ENCODE measurements at places on chromosomes 5 and 9. TPM values are rescaled to one million over a fixed set of nuclear protein-coding genes. Genes with fewer than 3 reads are reported as not detected.

Gene SHOC1
- total RNA-seq = not detected

GRCh38 chr5:152547202-152547601, 142.1 kb upstream of the NMUR2 start:
- no peak for DNase-seq

Gene FBP2
- total RNA-seq = not detected

- peak; percentile 60 for DNase-seq
Observed at GRCh38 chr5:80960531-80961375, 590 bp downstream of the RASGRF2 start.

GRCh38 chr5:76457674-76458485, 54.8 kb downstream of the IQGAP2 start:
- no peak for DNase-seq

- DNase-seq = no peak
Observed at GRCh38 chr5:167614294-167615021, 677.0 kb upstream of the WWC1 start.

DNA sequence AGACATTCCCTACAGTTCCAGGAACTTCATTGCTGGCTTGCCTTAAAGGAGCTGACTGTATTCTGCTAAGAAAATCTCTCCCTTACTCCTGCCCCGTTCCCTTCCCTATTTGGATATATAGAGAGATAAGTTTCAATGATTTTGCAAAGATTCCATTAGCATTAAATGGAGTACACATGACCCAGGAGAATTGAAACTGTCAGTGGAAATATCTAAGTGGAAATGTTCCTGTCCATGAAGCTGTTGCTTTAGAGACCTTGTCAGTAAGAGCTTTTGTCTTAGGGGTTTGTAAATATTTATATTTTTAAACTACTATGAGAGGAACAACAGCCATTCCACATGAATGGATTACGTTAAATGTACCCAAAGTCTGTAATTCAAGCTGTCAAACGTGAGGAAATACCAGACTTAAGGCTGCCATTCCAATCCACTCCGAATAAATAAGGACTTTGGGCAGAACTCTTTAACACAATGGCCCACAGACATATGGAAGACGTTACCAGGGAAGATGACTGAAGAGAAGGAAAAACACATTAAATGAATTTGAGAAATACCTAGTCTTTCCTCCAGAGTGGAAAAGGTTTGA, 387.1 kb upstream of the PAPPA start:
- DNase-seq = no peak

DNA sequence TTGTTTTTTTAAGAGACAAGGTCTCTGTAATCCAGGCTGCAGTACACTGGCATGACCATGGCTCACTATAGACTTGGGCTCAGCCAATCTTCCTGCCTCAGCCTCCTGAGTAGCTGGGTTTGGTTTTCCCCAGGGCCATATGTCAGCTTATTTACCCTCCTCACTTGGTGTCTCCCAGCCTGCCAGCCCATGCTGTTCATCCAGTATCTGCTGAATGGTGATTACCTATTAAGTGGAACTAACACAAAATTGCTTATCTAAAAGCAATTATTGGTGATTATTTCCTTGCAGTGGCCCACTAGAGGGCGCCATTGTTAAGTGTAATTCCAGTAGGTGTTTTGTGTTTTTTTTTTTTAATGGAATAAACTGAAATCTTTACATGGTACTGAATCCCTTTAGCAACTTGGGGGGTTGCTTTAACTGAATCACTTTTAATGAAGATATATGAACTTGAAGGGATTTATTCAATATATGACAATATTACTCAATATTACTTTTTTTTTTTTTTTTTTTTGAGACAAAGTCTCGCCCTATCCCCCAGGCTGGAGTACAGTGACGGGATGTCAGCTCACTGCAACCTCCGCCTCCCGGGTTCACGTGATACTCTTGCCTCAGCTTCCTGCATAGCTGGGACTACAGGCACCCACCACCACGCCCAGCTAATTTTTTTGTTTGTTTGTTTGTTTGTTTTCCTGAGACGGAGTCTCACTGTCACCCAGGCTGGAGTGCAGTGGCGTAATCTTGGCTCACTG, 13.8 kb downstream of the EXOSC2 start:
- peak; percentile 69 for DNase-seq

GRCh38 chr5:141846031-141846430, 32.2 kb downstream of the PCDH1 start:
- DNase-seq = no peak

- DNase-seq = peak; percentile 36
Observed at GRCh38 chr9:123562844-123563346, 206.9 kb downstream of the CRB2 start.

GRCh38 chr5:12242950-12243888, 339.0 kb upstream of the CTNND2 start:
- no peak for DNase-seq

Gene LRRC26
- not detected for total RNA-seq

Gene TMEM252
- total RNA-seq = not detected

DNA sequence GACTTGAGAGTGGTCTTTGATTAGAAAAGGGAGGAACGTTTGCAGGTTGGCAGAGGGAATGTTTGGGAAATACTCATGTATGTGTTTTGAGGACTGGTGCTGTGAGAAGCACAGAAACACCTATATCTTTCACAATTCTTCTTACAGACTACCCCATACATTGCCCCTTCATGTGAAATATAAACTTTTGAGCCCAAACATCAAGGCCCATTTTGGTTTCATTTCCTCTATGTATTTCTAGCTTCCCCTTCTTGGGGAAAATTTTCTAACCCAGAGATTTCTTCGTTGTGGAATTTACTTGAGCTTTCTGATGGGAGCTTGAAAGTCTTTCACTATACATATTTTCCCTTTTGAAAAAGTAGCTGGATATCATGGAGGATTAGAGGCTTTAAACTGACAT, 67.6 kb downstream of the FYB1 start:
- no peak for DNase-seq

GRCh38 chr5:132269635-132270334, 12.3 kb downstream of the PDLIM4 start:
- DNase-seq = no peak

Gene LCN2
- not detected for total RNA-seq

DNA sequence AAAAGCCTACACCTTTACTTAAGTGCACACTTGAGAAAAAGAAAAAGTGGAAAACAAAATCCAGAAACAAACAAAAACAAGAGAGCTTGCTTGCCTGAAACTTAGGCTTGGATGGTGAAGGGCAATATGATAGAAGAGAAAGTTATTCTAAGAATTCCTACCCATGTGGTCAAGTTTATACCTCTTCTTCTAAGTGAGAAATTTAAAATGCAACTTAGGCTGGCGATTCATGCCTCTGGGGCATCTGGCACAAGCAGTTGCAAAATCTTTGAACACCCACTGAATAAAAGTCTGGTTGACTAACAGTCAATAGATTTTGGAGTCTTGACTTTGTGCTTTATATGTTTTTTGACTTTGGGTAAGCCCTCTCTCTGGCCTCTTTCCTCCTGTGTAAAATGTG, 239.6 kb downstream of the KDM4C start:
- no peak for DNase-seq

DNA sequence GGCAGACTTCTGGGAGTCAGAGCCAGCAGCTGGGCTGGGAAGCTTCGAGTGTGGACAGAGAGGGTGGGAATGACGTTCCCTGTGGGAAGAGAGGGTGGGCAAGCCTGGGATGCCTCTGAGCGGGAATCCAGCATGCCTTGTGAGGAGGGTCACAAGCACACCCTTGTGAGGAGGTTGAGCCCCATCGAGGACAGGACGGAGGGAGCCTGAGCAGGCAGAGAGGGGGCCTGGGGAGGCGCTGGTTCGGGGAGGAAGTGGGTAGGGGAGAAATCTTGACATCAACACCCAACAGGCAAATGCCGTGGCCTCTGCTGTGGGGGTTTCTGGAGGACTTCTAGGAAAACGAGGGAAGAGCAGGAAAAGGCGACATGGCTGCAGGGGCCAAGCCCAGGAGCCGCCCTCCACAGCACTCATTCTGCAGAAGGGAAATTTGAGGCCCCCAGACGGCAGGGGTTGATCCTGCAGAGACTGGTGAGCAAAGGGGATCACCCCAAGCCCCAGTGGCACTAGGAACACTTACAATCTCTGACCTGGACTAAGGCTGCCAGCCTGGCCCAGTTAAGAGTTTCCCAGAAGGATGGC, 1.1 kb upstream of the IL13 start:
- DNase-seq = no peak

Gene KCNT1
- not detected for total RNA-seq

Gene SLC6A7
- not detected for total RNA-seq

- no peak for DNase-seq
Observed at GRCh38 chr5:163330723-163331668, 106.4 kb upstream of the CCNG1 start.

DNA sequence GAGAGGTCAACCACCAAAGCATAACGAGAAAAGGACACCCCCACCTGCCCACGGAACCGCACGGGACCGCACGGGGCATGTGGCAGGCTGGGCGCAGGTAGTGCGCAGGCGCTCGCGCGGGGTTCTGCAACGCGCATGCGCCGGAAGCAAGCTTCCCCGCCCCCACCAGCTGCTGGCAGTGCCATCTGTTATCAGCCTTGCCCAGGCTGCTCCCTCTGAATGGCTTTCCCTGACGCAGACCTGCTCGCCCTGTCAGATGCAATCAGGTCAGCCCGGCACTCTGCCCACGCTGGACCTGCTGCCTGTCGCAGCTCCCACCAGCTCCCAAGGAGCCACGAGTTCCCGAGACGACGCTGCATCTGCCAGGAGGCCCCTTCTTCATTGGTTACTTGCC, 22.8 kb downstream of the PTCH1 start:
- no peak for DNase-seq

DNA sequence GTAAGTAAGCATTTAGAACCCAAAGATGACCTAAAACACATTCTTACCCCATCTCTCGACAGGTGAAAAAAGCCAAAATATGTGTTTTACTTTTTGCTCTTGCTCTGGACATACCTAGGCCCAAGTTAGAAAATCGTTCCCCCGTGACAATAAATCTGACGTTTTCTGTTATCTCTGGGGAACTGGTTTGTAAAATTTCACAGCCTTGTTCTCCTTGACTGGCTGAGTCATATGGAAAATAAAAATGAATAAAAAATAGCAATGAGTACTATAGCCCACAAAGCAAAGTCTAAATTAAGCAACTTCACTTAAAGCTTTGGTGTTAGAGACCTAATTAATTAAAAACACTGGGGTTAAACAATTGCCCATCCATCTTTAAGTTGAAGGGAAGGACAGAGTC, 286.9 kb upstream of the CLINT1 start:
- DNase-seq = no peak

GRCh38 chr9:91905991-91906469, 44.0 kb downstream of the ROR2 start:
- DNase-seq = peak; percentile 67

DNA sequence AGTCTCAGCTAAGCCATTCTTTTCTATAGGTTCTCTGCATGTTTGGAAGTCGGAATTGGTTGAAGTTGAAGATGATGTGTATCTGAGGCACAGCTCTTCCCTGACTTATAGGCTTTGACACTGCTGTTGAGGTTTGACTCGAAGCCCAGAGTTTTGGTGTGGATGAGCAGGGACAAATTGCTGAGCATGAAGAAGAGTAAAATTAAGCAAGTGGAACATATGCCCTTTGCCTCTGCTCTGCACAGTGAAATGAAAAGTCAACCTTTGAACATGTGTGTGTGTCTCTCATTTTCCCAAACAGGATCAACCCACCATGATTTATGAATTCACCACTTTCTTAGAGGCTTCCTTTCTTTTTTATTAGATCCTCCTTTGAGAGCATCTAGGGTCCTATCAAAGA, 8.5 kb downstream of the HMHB1 start:
- no peak for DNase-seq

GRCh38 chr9:109551651-109552050, 53.5 kb upstream of the PTPN3 start:
- DNase-seq = no peak

Gene HMMR
- total RNA-seq = 109 TPM

- DNase-seq = no peak
Observed at GRCh38 chr9:82606492-82607382, 456.2 kb downstream of the RASEF start.

DNA sequence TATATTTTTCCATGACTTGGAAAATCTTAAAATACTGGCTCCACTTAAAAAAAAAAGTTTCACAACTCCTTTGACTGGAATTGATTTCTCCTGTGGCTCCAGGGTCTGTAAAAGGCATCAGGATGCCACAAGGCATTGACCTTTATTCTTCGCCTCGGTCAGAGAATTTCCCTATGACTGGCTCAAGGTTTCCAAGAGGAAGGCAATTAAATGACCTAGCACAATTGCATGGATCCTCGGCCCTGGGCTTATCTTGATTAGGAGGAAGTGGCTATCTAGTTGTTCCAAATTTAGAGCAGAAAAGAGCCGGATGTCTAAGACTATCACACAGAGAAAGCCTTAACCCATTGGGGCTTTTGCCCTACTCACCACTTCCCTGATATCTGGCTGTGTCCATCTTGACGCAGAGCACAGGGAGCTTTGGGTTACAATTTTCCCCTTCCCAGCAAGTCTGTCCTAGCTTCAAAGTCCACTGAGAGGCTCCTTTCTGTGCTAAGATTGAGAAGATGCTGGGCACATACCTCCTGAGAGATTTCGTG, 56.9 kb upstream of the COL15A1 start:
- no peak for DNase-seq

GRCh38 chr5:125558016-125558415, 811.6 kb upstream of the ZNF608 start:
- DNase-seq = no peak

DNA sequence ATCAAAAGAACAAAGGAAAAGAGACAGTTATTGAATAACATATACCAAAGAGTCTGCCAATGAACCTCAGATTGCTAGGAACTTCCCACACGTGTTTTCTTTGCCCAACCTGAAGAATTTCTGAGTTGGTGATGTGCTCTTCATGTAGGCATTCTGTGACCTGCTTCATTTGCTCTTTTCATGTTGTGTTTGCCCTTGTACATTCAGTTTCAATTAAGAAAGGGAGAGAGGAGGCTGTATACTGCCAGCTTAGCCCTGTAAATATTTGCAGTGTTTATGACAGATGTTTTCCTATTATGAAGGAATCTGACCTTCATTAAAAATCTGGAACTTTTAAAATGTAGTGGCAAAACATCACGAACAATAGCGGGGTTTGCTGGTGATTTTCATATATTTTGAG, 168.5 kb downstream of the GAS1 start:
- DNase-seq = no peak

GRCh38 chr5:89267788-89268187, 384.8 kb upstream of the MEF2C start:
- DNase-seq = no peak

Gene EGFLAM
- total RNA-seq = not detected

Gene SETD9
- total RNA-seq = 5.1 TPM

Data from activated CD4-positive, alpha-beta memory T cell treated with anti-CD3 and anti-CD28 coated beads for 36 hours (primary cell).